WTC11 (cell line): ENCODE measurements at places on chromosomes 4 and X. TPM values are rescaled to one million over a fixed set of nuclear protein-coding genes. Genes with fewer than 3 reads are reported as not detected.

- H3K27me3 ChIP-seq, result no peaks in the 10 kb centered on the region
- peaks cover 4% of the 10 kb centered on the region; the same call in 1 of the 2 replicates for H3K4me1 ChIP-seq
- H3K36me3 ChIP-seq, result no peaks in the 10 kb centered on the region
- no peak overlapping the region for H3K4me3 ChIP-seq
- no peak overlapping the region for H3K27ac ChIP-seq
Measured at GRCh38 chr4:150447356-150447755, 134.6 kb upstream of the MAB21L2 start.

DNA sequence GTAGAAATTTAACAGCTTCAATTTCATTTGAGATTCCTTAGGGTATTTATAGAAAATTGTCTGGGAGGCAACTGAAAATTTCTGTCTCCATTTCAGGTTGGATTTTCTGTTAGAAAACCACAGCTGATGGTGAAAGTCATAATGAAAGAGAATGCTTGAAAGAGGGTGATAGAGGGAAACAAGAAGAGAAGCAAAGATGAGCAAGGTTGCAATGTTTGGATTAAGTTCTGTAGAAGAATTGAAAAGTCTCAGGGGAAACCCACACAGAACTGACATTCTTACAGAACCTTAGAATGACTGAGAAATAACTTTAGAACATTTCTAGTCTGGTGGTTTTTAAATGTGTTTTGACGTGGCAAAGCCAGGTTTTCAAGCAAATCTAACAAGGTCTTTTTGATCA lies 14.7 kb downstream of the GBA3 start:
- H3K4me3 ChIP-seq, result no peak overlapping the region
- H3K27me3 ChIP-seq, result no peaks in the 10 kb centered on the region; the same call in 1 of the 2 replicates
- H3K4me1 ChIP-seq, result no peaks in the 10 kb centered on the region
- no peaks in the 10 kb centered on the region for H3K36me3 ChIP-seq
- no peak for DNase-seq
- H3K27ac ChIP-seq, result no peak overlapping the region

GRCh38 chrX:69130439-69130838 lies 34.8 kb downstream of the PJA1 start:
- no peak overlapping the region for H3K27ac ChIP-seq
- H3K36me3 ChIP-seq, result no peaks in the 10 kb centered on the region
- no peak overlapping the region for H3K4me3 ChIP-seq
- H3K27me3 ChIP-seq, result peaks cover 42% of the 10 kb centered on the region
- no peak for DNase-seq
- peaks cover 47% of the 10 kb centered on the region for H3K4me1 ChIP-seq

- 0 out of 2 replicates have a peak, but pooled peaks cover 4% of the 10 kb centered on the region for H3K4me1 ChIP-seq
- H3K27ac ChIP-seq, result no peak overlapping the region
- DNase-seq, result no peak
- no peaks in the 10 kb centered on the region for H3K27me3 ChIP-seq
- no peaks in the 10 kb centered on the region for H3K36me3 ChIP-seq
Measured at GRCh38 chrX:9647431-9647830, 118.2 kb downstream of the GPR143 start.

- H3K4me3 ChIP-seq, result no peak overlapping the region
- no peaks in the 10 kb centered on the region for H3K27me3 ChIP-seq
- no peak for DNase-seq
- H3K4me1 ChIP-seq, result 0 out of 2 replicates have a peak, but pooled peaks cover 3% of the 10 kb centered on the region
- H3K36me3 ChIP-seq, result no peaks in the 10 kb centered on the region
Measured at GRCh38 chrX:48613502-48614160, 16.3 kb downstream of the WDR13 start.

DNA sequence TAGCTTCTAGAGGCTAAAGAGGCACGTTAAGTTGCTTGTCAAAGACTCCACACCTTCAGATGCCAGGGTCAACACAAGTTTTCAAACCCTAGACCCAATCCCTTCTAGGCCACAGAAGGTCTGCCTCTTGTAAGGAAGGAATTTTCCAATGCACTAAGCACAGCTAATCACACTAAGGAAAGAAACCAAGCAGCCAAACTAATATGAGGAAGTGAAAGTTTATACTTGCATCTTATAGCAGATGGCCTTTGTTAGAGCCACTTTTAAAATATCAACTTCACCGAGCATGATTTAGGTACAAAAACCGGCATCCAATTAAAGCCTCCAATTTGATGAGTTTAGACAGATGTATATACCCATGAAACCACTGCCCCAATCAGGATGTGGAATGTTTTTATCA lies 9.9 kb downstream of the FHL1 start:
- no peak overlapping the region for H3K4me3 ChIP-seq
- no peak overlapping the region for H3K27ac ChIP-seq
- no peak for DNase-seq
- no peaks in the 10 kb centered on the region for H3K4me1 ChIP-seq
- H3K27me3 ChIP-seq, result no peaks in the 10 kb centered on the region
- no peaks in the 10 kb centered on the region for H3K36me3 ChIP-seq

DNA sequence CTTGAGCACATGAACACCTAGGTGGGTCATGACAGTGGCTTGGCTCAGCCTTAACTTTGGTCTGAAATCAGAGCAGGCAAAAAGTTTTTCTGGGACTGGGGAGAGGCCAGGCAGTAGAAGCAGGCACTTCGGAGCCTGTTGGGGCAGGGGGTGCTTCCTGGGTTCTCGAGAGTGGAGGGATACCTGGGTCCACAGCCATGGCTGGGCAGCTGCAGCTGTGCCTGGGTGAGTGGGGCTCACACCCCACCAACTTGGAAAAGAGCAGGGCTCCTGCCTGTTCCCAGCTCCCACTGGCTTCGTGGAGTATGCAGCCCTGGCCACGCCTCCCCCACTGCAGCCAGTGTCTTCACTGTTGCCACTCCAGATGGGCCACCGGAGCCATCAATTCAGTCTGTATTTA lies 56.4 kb upstream of the NUDT6 start:
- no peak overlapping the region for H3K4me3 ChIP-seq
- no peaks in the 10 kb centered on the region for H3K4me1 ChIP-seq
- peaks cover 67% of the 10 kb centered on the region for H3K36me3 ChIP-seq
- H3K27ac ChIP-seq, result no peak overlapping the region
- H3K27me3 ChIP-seq, result no peaks in the 10 kb centered on the region

DNA sequence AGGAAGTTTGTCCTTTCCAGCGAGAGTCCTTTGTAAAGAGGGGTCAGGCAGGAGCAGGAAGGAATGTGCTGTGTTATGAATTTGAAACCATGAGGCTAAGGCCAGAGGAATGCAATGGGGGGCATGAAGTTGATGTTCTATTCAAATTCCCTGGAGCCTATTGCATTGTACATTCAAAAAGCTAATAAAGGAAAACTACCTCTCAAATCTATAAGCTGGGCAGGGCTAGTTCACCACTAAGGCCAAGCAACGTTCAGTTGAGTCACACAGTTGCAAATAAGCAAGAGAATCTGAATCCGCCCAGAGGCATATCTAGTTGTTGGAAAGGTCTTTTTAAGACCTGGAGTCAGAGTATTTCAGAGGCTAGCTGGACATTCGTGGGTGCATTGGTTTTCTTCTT lies 148.3 kb downstream of the DCTD start:
- H3K36me3 ChIP-seq, result peaks cover 6% of the 10 kb centered on the region
- H3K27ac ChIP-seq, result no peak overlapping the region
- no peak overlapping the region for H3K4me3 ChIP-seq
- H3K27me3 ChIP-seq, result no peaks in the 10 kb centered on the region
- DNase-seq, result no peak

DNA sequence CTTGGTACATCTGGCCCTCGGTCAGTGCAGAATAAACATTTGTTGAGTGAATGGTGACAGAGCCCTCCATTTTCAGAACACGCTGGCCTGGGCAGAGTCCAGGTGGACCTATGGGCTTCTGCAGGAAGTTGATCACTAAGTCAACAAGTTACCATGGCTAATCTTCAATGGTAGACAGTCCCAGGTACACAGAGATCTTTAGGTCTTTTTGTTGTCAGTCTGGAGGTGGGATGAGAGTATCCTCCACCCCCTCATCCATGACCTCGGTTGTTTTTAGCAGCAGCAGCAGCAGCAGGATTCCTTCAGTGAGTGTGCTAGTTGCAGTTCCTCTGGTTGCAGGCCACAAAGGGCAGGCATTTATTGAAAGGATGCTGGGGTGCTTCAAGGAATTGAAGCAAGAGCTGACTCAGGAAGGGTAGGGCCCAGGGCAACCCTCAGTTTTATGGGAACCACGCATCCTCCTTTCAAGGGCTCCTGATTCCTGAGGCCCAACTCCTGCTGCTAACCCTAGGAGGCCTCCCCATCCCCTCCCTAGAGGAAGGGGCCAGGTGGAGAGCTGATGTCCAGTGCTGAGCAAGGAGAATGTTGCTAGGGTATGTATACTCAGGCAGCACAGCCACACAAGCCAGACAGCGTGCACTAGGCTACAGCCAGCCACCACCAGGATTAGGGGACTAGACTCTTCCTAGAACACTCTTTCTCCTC lies 1.7 kb upstream of the USP27X start:
- no peak overlapping the region for H3K4me3 ChIP-seq
- peaks cover 15% of the 10 kb centered on the region for H3K27me3 ChIP-seq
- peaks cover 18% of the 10 kb centered on the region for H3K4me1 ChIP-seq

DNA sequence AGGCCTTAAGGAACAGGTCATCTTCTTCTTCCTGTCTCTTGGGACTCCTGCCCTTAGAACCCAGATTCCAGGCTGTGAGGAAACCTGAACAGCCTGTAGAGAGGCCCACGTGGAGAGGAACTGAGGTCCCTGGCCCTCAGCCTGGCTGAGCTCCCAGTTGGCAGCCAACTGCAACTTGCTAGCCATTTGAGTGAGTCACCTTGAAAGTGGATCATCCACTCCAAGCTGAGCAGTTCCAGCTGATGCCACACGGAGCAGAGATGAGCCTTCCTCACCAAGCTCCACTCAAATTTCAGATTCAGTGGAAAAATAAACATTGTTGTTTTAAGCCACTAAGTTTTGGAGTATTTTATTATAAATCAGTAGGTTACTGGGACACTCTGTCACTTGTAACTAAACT lies 392.5 kb downstream of the BCOR start:
- peaks cover 4% of the 10 kb centered on the region; the same call in 1 of the 2 replicates for H3K36me3 ChIP-seq
- no peak overlapping the region for H3K27ac ChIP-seq
- H3K4me3 ChIP-seq, result no peak overlapping the region
- H3K27me3 ChIP-seq, result no peaks in the 10 kb centered on the region; the same call in 1 of the 2 replicates

DNA sequence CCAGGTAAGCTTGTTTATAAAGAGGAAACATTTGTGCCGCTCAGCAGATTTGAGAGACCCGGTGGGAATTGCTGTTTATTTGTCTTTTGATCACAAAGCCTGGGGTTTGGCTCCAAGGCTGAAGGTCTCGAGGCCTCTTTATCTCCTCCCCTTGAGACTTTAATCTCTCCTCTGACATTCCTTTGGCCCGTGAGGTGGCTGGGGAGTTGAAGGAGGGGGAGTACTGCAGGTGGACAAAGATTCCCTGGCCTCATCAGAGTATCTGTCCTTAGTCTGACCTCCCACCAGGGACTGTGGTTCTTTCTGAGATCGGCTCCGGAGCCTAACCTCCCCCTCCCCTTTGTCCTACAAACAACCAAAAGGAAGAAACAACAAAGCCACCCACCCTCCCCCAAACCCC lies 216.5 kb downstream of the MID1IP1 start:
- H3K4me1 ChIP-seq, result peaks cover 10% of the 10 kb centered on the region
- H3K4me3 ChIP-seq, result no peak overlapping the region
- peaks cover 2% of the 10 kb centered on the region; the same call in 1 of the 2 replicates for H3K27me3 ChIP-seq
- DNase-seq, result no peak

DNA sequence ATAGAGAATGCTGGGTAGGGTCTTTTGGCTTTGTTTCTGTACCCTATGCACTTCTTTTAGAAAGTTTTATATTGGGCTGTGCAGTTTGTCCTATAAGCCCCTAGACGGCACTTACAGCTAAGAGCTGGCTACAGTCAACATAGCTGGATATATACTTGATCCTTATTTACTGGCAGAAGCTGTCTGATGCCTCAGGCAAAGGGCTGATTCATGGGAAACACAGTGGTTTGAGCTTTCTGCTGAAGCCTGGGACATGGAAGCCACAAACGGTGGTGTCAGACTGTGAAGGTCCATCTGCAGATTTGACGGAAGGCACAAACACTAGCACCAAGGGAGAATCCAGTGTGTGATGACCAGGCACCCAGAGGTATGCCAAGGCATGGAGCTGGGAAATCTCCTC lies 608.4 kb downstream of the ANKRD50 start:
- no peak overlapping the region for H3K4me3 ChIP-seq
- H3K4me1 ChIP-seq, result no peaks in the 10 kb centered on the region
- H3K36me3 ChIP-seq, result no peaks in the 10 kb centered on the region; the same call in 1 of the 2 replicates
- no peak for DNase-seq

DNA sequence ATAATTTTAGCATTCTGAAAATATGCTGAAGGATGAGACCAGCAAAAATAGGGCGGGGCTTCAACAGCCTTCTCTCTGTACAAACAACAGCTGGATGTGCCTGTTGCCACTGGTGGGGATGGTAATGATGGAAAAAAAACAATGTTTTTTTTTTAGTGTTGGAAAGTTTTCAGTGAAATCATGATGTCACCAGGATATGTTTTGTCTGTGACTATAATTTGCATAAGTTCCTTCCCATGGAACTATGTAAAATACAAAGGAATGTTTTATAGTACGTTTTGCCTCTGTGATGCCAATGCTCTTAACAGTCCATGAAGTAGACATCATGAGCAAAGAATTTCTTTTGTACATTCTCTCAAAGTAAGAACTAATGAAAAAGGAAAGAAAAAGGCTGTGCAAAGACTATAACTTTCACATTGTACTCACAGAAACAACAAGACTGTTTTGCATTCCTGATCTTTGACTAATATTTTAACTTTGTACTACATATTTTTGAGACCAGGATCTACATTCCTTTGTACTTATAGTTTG lies 589.7 kb downstream of the SPRY1 start:
- no peaks in the 10 kb centered on the region for H3K27me3 ChIP-seq
- DNase-seq, result no peak
- no peak overlapping the region for H3K4me3 ChIP-seq
- H3K27ac ChIP-seq, result no peak overlapping the region

DNA sequence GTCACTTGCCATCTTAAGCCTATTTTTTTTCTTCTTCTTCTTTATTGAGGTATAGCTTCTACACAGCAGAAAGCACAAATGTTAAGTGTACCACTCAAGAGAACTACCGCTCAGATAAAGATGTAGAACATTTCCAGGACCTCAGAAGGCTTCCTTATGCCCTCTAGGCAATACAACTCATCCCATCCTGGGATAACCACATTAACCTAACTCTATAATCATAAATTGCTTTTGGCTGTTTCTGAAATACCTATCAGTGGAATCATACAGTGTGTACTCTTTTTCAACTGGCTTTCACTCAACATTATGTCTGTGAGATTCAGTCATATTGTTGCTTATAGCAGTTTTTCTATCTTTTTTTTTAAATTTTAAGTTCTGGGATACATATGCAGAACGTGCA lies 51.7 kb downstream of the ARFIP1 start:
- H3K4me1 ChIP-seq, result peaks cover 6% of the 10 kb centered on the region
- no peak overlapping the region for H3K27ac ChIP-seq
- H3K36me3 ChIP-seq, result peaks cover 61% of the 10 kb centered on the region
- no peak overlapping the region for H3K4me3 ChIP-seq
- no peak for DNase-seq

GRCh38 chrX:2266445-2267349 lies 234.1 kb downstream of the DHRSX start:
- H3K4me1 ChIP-seq, result peaks cover 19% of the 10 kb centered on the region
- no peaks in the 10 kb centered on the region for H3K27me3 ChIP-seq
- H3K27ac ChIP-seq, result no peak overlapping the region
- H3K36me3 ChIP-seq, result peaks cover 30% of the 10 kb centered on the region
- DNase-seq, result no peak

GRCh38 chr4:26709246-26709645 lies 125.4 kb downstream of the TBC1D19 start:
- peak overlapping the region; percentile 29; the same call in 1 of the 2 replicates for H3K27ac ChIP-seq
- no peak overlapping the region for H3K4me3 ChIP-seq
- peaks cover 5% of the 10 kb centered on the region; the same call in 1 of the 2 replicates for H3K36me3 ChIP-seq
- H3K27me3 ChIP-seq, result no peaks in the 10 kb centered on the region; the same call in 1 of the 2 replicates
- no peak for DNase-seq

The ADH1C gene
- total RNA-seq, result 0.22 to 0.23 TPM in 2 of 3 replicates, not detected in the other

The CWH43 gene
- not detected in 3 replicates for total RNA-seq

The MAGEE1 gene
- 7.3 to 9.2 TPM (median 8.0 TPM) in 3 replicates for total RNA-seq

The DMD gene
- total RNA-seq, result 6.6 to 9.1 TPM (median 8.4 TPM) in 3 replicates
